ENCODE measurements at places on chromosomes 4 and X. TPM values are rescaled to one million over a fixed set of nuclear protein-coding genes. Genes with fewer than 3 reads are reported as not detected.

- H3K4me1 ChIP-seq: no peaks in the 10 kb centered on the region
- no peaks in the 10 kb centered on the region for H3K27me3 ChIP-seq
- H3K4me3 ChIP-seq: no peak overlapping the region
- H3K27ac ChIP-seq: no peak overlapping the region
- no peaks in the 10 kb centered on the region for H3K36me3 ChIP-seq
Measured at GRCh38 chr4:28443801-28444412, 1583.3 kb downstream of the STIM2 start.

GRCh38 chrX:23052324-23052723 lies 52.6 kb downstream of the DDX53 start:
- DNase-seq: no peak
- no peaks in the 10 kb centered on the region for H3K27me3 ChIP-seq
- no peak overlapping the region for H3K4me3 ChIP-seq
- no peaks in the 10 kb centered on the region for H3K4me1 ChIP-seq

DNA sequence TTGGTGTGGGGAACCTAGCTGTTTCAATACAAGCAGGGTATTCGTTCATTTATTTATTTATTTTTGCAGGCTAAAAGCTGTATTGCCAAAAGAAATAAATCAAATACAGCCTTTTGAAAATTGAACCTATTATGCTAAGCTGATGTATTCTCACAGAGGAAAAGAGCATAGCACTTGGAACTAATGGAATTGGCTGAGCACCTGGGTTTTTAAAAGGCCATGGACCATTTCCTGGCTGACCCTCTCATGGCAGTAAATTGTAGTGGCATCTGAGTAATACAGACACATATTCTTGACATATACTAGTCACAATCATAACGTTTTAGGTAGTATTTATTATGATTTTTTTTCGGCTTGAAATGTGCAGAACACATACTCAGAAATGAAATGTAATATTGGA lies 71.8 kb upstream of the ALG13 start:
- DNase-seq: no peak
- H3K27ac ChIP-seq: no peak overlapping the region
- no peaks in the 10 kb centered on the region for H3K4me1 ChIP-seq
- H3K4me3 ChIP-seq: no peak overlapping the region
- H3K27me3 ChIP-seq: no peaks in the 10 kb centered on the region

- H3K36me3 ChIP-seq: no peaks in the 10 kb centered on the region
- H3K4me1 ChIP-seq: peaks cover 31% of the 10 kb centered on the region
- no peak for DNase-seq
- H3K4me3 ChIP-seq: peak overlapping the region; percentile 71
- no peaks in the 10 kb centered on the region for H3K27me3 ChIP-seq
Measured at GRCh38 chr4:73258436-73258685, 237 bp downstream of the ANKRD17 start.

- H3K4me3 ChIP-seq: no peak overlapping the region
- no peaks in the 10 kb centered on the region for H3K27me3 ChIP-seq
- no peaks in the 10 kb centered on the region for H3K4me1 ChIP-seq
Measured at GRCh38 chrX:106005684-106006083, 32.8 kb downstream of the SERPINA7 start.

GRCh38 chrX:41837270-41837944 lies 85.9 kb downstream of the CASK start:
- H3K27me3 ChIP-seq: no peaks in the 10 kb centered on the region
- no peak for DNase-seq
- H3K4me1 ChIP-seq: no peaks in the 10 kb centered on the region
- no peaks in the 10 kb centered on the region for H3K36me3 ChIP-seq

DNA sequence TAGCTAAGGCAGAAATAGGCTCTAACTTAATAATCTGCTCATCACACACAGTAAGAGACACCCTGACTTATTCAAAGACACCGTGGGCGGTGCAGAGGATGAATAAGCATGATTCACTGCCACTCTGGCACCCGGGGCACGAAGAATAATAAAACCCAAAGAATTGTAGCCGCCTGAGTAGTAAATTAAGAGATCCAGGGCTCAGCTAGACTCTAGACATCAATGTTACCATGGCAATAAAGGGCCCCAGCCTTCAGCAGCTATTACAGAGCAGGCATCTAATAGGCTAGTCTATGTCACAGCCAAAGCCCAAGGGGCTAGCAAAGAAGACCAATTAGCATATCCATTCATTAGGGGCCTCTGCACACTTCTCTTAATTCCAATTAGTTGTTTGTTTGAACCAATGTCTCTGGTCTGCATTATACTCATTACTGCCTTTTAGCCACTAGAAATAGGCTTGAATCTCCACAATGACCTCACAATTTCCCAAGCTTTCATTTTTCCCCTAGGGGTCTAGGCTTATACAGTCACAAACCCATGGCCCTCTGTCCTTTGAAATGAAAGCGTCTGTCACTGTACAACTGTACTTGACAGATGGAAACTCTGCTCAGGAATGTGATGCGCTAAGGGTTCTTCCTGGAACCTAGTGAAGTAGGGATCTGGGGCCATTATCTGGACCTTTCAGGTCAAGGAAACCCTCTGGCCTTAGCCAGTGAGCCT lies 3.0 kb upstream of the ATP1B4 start:
- H3K27me3 ChIP-seq: no peaks in the 10 kb centered on the region
- no peaks in the 10 kb centered on the region for H3K36me3 ChIP-seq
- H3K27ac ChIP-seq: no peak overlapping the region
- no peak for DNase-seq
- H3K4me3 ChIP-seq: no peak overlapping the region
- no peaks in the 10 kb centered on the region for H3K4me1 ChIP-seq

DNA sequence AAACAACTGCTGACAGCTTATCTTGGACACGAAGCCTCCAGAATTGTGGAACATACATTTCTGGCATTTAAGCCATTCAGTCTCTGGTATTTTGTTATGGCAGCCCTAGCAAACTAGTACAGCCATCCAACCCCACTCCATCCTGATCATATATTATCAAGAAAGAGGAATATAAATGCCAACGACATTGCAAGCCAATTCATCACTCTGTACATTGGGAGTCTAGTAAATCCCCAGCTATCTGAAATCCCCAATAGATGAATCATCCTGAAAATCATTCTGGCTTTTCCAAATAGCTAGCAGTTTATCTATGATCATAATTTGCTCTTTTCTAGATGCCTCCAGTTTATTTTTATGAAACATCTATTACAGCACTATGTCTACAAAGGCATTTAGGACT lies 41.1 kb downstream of the FRMD7 start:
- H3K4me1 ChIP-seq: no peaks in the 10 kb centered on the region
- H3K27ac ChIP-seq: no peak overlapping the region
- no peaks in the 10 kb centered on the region for H3K36me3 ChIP-seq
- no peak for DNase-seq
- no peaks in the 10 kb centered on the region for H3K27me3 ChIP-seq

DNA sequence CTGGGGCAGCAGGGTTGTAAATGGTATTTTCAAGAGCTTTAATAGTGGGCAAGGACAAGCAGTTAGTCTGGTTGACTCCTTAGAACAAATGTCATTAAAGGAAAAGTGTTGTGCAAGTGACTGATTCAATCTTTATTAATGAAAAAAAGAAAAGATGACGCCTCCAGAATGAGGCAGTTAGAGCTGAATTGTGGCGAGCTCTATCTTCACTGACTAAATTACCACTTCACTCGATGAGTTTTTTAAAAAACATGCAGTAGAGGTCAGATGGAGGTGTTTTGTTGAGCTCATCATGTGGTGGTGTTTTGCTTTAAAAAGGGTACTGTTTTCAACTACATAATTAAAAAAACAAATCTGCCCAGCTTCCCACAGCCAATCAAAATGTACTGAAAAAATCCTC lies 28.1 kb upstream of the TENM3 start:
- H3K4me1 ChIP-seq: no peaks in the 10 kb centered on the region
- no peaks in the 10 kb centered on the region for H3K36me3 ChIP-seq
- no peak for DNase-seq
- H3K4me3 ChIP-seq: no peak overlapping the region
- no peak overlapping the region for H3K27ac ChIP-seq
- no peaks in the 10 kb centered on the region for H3K27me3 ChIP-seq

DNA sequence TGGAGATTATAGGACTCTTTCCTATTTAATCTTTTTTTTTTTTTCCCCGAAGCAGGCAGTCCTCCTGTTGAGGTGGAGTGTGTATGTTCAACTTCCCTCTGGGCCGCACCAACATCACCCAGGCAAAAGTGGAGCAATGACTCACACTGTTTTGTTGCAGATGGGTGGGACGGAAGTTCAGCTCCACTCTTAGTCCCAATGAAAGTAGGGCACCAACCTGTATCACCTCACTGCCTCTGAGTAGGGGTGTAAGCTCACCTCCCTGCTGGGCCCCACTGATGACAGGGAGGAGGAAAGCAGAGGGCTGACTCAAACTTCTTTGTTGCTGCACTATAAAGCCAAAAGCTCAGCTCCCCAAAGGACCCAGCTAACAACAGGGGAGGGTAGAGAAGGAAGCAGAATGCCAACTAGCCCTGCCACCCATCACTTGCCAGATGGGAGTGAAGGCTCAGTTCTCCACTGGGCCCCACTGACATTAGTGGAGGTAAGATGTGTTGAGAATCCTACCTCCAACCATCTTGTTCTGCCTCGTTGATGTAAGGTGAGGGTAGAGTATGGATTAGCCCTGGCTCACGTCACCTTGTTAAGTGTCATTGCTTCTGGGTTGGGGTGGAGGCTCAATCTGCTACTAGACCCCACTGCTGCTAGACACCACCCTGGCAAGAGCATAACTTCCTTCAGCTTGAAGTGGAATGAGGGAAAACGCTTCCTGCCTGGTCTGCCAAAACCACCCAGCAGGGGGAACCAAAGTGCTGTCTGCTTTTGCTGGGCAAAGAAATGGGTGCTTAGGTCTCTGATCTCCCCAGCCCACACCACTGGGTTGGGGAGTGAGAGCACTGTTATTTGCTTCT lies 14.1 kb downstream of the RPS6KA3 start:
- no peaks in the 10 kb centered on the region for H3K36me3 ChIP-seq
- no peaks in the 10 kb centered on the region for H3K4me1 ChIP-seq
- no peak overlapping the region for H3K27ac ChIP-seq
- H3K27me3 ChIP-seq: no peaks in the 10 kb centered on the region
- H3K4me3 ChIP-seq: no peak overlapping the region
- DNase-seq: peak; percentile 40

DNA sequence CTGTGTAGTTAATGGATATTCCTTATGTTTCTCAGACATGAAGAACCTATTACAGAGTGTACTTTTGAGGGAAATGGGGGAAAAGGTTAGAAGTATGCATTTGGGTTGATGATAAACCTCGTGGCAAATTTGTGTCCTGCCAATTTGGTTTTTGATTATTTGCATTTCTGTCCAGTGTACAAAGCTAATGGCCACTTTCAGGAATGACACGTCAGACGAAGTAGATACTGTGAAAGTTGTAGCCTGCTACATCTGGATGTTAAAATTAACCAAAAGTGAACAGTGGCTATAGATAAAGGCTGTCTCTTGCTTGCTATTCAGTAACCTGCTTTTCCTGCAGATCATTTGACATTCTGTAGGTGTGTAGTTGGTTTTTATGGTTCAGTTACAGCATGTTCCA lies 1.0 kb downstream of the PRDX4 start:
- DNase-seq: no peak
- H3K4me1 ChIP-seq: no peaks in the 10 kb centered on the region

DNA sequence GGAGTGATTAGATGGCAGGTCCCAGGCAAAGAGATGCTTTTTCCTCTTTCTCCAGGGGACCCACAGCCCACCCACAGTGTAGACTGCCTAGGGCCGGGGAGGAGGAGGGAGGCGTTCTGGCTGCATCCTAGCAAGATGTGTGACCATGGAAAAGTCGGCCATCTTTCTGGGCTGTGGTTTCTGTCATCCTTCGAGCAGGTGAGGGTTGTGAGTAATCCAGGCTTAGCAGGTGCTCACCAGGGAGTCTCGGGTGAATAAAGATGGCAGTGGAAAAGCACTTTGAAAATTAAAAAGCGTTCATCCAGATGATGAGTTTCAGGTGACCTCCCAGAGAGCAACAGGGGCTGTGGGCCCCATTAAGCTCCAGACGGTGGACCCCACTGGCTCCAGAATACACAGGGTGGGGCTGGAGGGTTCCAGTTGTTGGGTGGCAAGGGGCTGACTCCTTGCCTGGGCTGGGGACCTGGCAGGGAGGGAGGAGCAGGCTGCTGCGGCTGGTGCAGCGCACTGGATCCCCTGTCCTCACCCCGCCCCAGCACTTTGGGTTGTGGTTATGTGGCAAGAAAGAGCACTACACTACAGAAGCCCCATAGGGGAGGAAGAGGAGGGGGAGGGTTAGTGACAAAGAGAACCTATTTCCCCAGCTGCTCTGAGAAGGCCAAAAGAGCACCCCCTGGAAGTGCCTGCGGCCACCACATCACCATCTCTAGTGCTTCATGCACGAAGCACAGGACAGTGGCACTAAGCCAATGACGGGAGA lies 23.7 kb downstream of the ELF4 start:
- no peaks in the 10 kb centered on the region for H3K36me3 ChIP-seq
- peak; percentile 2 for DNase-seq
- no peaks in the 10 kb centered on the region for H3K4me1 ChIP-seq
- no peak overlapping the region for H3K4me3 ChIP-seq
- H3K27ac ChIP-seq: peak overlapping the region; percentile 38

GRCh38 chr4:169774466-169775445 lies 17.0 kb upstream of the HPF1 start:
- peak; percentile 24 for DNase-seq
- H3K27ac ChIP-seq: no peak overlapping the region
- H3K4me3 ChIP-seq: no peak overlapping the region
- H3K4me1 ChIP-seq: no peaks in the 10 kb centered on the region

- DNase-seq: no peak
- H3K36me3 ChIP-seq: no peaks in the 10 kb centered on the region
- peaks cover 20% of the 10 kb centered on the region for H3K4me1 ChIP-seq
- H3K27me3 ChIP-seq: no peaks in the 10 kb centered on the region
- H3K27ac ChIP-seq: no peak overlapping the region
- no peak overlapping the region for H3K4me3 ChIP-seq
Measured at GRCh38 chr4:152947311-152947710, 11.2 kb downstream of the FHDC1 start.

- DNase-seq: no peak
- peaks cover 7% of the 10 kb centered on the region for H3K36me3 ChIP-seq
- no peak overlapping the region for H3K27ac ChIP-seq
- H3K4me3 ChIP-seq: no peak overlapping the region
- H3K27me3 ChIP-seq: no peaks in the 10 kb centered on the region
Measured at GRCh38 chr4:8000721-8001491, 61.2 kb upstream of the AFAP1 start.

Gene ASMT
- total RNA-seq: not detected

Gene TMEM47
- total RNA-seq: 53.8 TPM

Gene CFP
- total RNA-seq: 1.7 TPM

Gene SPATA18
- total RNA-seq: 1.8 TPM

Gene USP17L10
- total RNA-seq: not detected

Gene KLB
- not detected for total RNA-seq

Gene REPS2
- total RNA-seq: 6.7 TPM

Gene CT45A2
- not detected for total RNA-seq

Gene CTAG1B
- not detected for total RNA-seq

Gene EPGN
- total RNA-seq: not detected

Gene GIMD1
- total RNA-seq: not detected

Gene FAM9C
- 0.11 TPM for total RNA-seq
